Fibroblast of mammary gland (primary cell): ENCODE measurements at places on chromosomes 7 and 10.

GRCh38 chr7:117859246-117859812 is 13.9 kb downstream of the CTTNBP2 start:
- DNase-seq, result no peak

GRCh38 chr10:126124668-126125349 is 228.4 kb downstream of the FANK1 start:
- no peak for DNase-seq

DNA sequence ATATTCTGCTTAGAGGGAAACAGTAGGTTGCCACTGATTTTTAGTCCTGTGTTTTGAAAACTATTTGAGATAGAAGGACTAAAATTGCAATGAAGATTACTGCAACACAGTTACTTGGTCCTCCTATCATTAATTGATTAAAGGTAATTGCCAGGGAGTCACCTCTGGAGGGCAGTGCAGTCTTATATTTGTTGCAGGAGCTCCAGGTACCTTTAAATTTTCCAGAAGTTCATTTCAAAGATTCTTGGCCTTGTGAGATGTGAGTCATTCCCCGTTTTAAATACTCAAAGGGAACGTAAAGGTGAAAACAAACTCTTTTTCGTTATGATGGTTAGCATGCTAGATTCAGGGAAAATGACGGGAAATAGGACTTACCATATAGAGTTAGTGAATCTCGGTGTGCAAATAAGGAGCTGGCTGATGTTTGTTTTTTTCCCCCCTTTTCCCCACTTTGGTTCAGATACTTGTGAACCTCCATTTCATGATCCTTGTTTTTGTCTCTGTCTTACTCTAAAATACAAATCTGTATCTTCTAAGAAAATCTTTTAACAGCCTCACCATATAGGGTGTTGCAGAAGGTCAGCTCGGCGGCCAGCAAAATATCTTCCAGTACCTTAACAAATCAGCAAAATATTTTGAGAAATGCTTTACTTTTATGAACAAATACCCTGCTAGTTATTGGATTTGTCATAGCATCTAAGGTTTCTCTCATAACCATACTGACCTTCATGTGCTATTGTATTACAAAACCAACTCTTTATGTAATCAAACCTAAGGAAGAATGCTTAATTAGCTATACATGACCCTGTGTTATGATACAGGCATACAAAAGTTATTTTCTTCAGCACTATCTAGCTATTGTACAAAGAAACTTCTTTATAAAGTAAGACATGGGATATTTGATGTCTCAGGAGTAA is 143.0 kb upstream of the HDAC9 start:
- DNase-seq, result peak; percentile 78

- DNase-seq, result peak; percentile 23
These were observed 44.7 kb upstream of the PDZD8 start for GRCh38 chr10:117419921-117420320.

DNA sequence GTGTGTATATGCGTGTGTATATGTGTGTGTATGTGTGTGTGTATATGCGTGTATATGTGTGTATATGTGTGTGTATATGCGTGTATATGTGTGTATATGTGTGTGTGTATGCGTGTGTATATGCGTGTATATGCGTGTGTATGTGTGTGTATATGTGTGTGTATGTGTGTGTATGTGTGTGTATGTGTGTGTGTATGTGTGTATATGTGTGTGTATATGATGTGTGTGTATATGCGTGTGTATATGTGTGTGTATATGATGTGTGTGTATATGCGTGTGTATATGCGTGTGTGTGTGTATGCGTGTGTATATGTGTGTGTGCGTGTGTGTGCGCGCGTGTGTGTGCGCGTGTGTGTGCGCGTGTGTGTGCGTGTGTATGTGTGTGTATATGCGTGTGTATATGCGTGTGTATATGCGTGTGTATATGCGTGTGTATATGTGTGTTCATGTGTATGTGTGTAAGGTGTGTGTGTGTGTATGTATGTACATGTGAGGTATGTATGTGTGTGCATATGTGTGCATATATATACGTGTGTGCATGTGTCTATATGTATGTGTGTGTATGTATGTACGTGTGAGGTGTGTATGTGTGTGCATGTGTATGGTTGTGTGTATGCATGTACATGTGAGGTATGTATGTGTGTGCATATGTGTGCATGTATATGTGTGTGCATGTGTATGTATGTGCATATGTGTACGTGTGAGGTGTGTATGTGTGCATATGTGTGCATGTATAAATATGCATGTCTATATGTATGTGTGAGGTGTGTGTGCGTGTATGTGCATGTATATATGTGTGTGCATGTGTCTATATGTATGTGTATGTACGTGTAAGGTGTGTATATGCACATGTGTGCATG is 6.0 kb downstream of the UCN3 start:
- DNase-seq, result no peak

DNA sequence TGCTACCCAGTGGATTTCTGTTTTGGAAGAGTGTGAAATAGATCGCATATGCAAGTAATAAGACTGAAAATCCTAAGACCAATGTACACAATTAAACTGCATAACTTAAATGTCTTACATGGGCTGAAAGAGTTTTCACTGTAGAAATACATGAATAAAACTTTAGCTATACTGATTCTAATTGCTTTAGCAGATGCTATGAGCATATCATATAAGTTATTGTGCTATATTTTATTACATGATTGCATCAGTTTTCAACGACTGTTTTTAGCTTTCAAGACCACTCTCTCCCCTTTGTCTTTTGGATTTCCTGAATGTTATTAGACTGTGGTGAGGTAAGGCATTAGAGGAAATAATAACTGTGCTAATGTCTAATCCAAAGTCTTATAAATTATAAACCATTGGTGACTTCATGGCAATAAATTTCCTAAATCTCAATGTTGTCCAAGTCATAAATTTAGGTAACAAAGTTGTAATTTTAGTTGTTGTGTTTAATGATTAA is 124.5 kb downstream of the SEMA3A start:
- no peak for DNase-seq

DNA sequence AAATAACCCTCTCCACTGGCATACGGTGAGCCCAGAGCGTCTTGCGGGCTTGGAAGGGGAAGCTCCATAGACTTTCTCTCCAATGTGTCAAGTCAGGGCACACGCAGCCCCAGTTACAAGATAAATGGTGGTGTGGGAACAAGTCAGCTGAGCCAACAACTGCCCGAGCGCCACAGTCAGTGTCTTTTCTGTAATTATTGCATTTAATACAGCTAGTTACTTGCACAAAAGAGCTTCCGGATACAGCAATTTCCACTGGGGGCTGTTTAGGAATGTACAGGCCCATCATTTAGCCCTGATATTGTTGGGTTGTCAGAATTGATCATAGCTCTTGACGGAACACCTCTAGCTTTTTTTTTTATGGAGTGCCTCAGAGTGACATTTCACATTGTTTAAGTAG is 193.5 kb upstream of the SP8 start:
- no peak for DNase-seq

GRCh38 chr7:50481867-50482266 is 31.7 kb upstream of the FIGNL1 start:
- DNase-seq, result no peak

GRCh38 chr7:100406767-100407166 is 21.7 kb downstream of the ZCWPW1 start:
- DNase-seq, result peak; percentile 39

- no peak for DNase-seq
These were observed 291.8 kb upstream of the LYZL1 start for GRCh38 chr10:28996947-28997551.

GRCh38 chr10:85927952-85928665 is 438.5 kb downstream of the GRID1 start:
- no peak for DNase-seq

DNA sequence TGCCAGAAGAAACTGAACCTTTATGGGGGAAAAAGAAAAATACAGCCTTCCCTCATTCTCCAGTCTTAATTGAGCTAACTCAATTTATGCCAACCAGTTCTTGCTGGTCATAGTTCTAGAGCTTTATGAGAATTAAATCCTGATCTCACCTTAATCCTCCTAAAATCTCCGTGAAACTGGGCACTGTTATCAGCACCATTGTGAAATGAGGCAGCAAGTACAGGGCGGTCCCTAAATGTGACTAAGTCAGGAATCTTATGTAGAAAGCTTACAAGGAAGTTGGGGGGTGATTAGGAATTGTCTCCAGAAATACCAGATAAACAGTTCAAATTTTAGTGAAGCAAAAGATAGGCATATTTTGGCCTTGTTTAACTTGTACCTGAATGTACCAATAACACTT is 10.7 kb upstream of the INSYN2A start:
- no peak for DNase-seq

DNA sequence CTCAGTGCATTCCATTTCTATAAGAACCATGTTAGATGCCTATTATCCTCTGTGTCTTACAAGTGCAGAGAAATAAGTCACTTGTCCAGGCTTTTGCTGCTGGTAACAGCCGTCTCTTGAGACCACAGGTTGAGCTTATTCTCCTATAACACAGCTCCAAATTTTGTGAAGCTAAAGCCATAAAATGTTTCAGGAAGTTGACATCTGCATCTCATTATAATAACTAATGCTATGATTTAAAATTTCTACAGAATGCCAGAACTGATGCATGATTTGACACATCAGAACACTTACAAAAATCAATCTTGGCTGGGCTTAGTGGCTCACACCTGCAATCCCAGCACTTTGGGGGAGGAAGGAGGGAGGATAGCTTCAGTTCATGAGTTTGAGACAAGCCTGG is 986.9 kb downstream of the TYW1 start:
- no peak for DNase-seq

DNA sequence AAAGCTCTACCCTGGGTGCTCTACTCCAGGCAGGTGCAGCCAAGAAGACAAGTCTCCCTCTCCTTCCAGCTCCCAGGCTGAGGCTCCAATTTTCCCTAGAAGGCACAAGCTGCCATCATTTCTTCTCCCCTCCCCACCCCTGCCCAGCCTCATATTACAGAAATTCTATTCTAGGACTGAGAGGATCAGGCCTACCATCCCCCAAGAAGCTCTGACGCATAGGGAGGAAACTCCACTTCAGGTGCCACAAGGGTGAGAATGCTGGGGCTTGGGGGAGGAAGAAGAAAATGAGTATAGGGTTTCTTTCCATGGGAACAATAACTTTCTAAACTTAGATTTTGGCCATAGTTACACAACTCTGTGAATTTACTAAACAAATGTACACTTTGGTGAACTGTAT is 35.3 kb downstream of the FEZF1 start:
- no peak for DNase-seq

- peak; percentile 93 for DNase-seq
These were observed 25.5 kb downstream of the SHOC2 start for GRCh38 chr10:110944792-110945396.

GRCh38 chr7:147182874-147183273 is 1066.3 kb downstream of the CNTNAP2 start:
- DNase-seq, result no peak

GRCh38 chr10:19778996-19779395 is 37.2 kb upstream of the PLXDC2 start:
- DNase-seq, result no peak

GRCh38 chr10:21530168-21530567 is 3.9 kb upstream of the MLLT10 start:
- DNase-seq, result no peak

DNA sequence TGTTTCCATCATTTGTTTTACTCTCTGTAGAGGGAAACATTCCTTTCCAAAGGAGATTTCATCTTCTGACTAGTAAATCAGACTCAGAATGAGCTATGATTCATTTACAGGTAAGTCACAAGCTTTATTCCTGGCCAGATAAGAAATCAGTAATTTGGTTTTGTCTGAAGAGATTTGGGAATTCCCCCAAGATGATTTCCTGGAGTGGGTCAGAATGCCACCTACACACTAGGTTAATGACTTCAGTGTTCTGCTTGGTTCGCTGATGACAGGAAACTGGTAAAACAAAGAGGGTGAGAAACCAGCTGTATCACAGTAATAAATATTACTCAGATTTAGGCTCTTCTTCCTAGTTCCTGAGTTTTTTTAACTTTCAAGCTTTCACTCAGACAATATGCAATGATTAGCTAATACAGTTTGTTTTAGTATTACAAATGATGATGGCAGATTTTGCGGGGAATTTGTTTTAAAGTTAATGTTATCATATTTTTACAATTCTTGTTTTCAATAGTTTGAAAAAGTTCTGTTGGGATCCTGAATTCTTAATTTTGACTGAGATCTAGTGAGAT is 8.3 kb upstream of the ASZ1 start:
- no peak for DNase-seq

DNA sequence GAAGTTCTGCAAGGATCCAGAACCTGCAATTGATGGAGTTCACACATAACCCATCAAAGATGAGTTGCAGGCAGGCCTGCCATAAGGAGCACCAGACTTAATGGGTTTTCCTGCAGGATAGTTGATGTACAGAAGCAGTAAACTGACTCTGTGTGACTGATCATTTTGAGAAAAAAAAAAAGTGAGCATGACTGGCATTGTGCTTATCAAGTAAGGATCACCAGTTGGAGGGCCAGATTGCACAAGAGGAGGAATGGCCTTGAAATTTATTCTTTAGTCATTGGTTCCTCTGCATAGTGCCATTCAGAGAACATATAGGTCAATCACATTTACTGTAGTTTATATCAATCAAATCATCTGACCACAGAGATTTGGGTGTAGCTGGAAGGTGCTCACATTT is 3.8 kb downstream of the CYP3A43 start:
- no peak for DNase-seq

DNA sequence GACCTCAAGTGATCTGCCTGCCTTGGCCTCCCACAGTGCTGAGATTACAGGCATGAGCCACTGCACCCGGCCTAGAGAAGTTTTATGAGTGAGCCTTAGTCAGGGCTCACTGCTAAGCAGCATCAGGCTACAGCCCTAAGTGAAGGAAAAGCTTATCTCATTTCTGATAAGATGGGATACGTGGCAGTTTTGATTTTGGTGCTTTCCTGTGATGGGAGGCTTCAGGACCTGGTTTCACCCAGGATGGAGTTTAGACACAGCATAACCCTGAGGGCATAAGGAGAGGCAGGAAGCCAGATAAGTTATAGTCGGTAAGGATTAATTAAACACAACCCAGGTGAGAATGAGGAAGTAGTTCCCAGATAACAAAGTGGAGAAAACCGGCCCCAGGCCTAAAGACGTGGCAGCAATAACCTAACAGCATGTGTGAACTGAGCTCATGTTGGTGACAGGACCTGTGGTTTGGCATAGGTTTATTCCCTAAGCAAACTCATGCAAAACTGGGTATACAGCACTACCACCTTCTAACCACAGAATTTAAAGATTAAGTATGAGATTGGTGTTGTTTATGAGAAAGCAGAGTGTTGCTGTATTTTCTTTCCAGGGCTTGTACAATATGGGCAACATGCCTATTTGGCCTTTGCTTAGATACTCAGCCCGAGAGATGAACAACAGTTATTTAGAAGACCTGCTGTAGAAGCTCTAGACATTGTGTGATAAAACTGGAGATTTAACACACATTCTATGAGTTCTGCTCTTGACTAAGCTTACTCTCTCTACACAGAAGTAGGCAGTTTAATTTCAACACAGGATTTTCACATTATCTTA is 119.4 kb downstream of the COL28A1 start:
- DNase-seq, result no peak
